Activated gamma-delta T cell treated with Interleukin-2 at 50 U/mL for 16 hours (primary cell): ENCODE measurements at places on chromosomes 6 and 20.

DNA sequence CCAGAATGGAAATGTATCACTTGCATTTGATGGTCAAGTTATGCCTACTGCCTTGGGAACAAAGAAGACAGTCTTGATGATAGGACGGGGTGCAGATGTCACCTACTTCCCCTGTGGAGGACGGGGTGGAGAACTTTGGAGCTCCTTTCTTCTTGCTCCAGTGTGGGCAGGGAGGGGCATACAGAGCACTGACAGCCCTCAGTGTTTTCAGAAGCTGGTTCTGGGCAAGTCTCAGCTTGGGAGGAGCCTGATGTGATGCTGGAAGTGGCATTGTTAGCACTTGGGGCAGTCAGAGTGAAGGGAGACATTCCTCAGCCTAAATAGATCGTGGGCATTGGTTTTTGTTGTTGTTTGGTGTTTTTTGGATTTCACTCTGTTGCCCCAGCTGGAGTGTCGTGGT, 59.7 kb downstream of the SYNJ2 start:
- DNase-seq, result no peak

DNA sequence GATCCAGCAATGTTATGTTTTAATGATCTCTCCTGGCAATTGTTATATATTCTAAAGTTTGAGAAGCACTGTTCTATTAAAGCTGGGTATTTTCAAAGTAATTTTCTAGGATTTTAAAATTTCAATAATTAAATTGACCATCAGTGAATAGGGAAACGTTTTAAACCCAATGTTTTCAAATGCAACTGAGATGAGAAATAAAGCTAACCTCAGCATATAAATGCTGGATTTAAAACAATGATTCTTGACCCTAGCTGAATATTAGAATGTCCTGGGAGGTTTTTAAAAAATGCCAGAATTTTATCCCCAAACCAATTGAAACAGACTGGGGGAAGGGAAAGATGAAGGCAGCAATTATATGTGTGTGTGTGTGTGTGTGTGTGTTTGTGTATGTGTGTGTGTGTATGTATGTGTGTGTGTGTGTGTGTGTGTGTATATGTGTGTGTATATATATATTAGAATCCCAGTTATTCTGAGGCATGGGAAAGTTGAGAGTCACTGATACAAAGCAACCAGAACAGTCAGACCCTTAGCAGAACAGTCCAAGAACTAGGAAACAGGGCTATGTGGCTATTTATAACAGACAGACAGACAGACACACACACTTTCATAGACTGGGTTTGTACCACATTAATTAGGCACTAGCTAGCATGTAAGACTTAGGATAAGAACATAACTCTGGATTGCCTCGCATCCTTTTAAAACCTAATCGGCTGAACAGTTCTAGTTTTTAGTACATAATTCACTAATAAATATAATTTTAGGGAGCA, 107.8 kb downstream of the MAN1A1 start:
- DNase-seq, result no peak

DNA sequence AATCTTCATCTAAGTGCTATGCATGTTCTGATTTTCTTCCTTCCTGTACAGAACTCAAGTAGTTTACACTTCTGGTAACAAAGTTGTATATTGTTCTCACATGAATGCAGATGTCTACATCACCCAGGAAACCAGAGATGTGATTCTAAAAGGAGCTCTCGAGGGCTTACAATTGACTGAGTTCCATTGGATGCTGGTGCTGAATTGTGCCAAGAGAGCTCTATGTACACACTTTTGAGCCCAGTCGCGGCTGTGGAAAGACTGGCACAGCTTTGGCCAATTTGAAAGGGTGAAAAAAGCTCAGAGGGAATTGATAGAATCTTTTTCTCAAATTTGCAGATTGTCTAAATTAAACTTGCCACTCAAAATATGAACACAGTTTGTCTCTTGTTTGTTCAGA, 340.7 kb downstream of the LMBRD1 start:
- no peak for DNase-seq

- no peak for DNase-seq
Observed at GRCh38 chr6:133348846-133349245, 107.7 kb downstream of the EYA4 start.

DNA sequence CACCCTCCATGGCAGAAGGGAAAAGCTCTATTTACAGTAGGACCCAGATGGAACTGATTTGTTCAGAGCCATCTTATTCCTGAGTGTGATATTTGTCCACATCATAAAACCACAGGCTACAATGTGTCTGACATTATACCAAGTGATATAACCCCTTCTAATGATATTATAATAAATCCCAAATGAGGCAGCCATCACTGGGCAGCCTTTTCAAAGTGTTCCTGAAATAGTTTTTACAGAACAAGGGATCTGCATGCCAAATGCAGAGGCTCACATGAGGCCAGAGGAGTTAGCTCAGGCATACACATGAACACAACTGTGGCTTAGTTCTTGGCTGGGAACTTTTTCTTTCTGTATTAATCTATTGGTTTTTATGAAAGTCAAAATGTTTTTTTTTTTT, 207.7 kb downstream of the MAFB start:
- no peak for DNase-seq

GRCh38 chr20:44720621-44720996, 5.4 kb downstream of the CCN5 start:
- DNase-seq, result no peak

- no peak for DNase-seq
Observed at GRCh38 chr6:41462033-41462432, 84.1 kb upstream of the FOXP4 start.
